Cerebellar nuclear complex (tissue), 1 donor: ENCODE measurements at places on chromosomes 13 and 19.

DNA sequence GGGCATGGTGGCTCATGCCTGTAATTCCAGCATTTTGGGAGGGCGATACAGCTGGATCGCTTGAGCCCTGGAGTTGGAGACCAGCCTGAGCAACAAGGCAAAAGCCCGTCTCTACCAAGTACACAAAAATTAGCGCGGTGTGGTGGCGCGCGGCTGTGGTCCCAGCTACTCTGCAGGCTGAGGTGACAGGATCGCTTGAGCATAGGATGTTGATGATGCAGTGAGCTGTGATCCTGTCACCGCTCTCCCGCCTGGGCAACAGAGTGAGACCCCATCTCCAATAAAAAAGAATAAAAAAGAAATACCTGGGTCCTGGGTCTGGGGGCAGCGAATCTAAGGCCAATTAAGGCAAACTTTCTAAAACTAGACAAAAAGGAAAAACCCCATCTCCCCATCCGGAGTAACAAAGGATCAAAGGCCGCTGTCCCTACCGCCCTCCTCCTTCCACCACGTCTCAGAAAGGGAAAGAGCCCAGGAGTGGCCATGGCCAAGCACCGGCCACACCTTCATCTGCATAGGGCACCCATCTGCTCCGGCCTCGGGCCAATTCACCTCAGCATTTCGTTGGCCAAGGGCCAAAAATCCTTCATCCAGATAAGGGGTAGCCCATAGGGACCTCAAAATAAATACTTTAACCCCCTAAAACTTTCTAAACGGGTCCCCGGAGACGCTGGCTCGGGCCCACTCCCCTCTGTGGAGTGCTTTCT is 851 bp downstream of the ZNF320 start:
- DNase-seq: no peak

DNA sequence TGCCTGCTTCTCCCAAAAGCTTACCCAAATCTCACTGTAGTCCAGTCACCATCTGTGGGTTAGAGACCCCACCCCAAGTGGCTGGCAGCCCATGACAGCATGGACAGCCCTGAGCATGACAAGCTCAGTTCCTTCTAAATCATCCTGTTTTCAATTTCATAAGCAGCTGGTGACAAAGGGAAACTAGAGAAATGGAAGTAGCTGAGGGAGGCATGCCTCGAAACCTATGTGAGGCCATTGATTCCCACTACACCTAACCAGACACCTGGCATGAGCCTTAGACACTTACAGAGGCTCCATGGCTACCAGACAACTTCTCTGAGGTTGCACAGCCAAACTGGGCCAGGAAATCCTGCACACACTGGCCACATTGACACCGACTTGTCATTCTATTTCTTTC is 56.2 kb downstream of the ABCC4 start:
- no peak for DNase-seq

DNA sequence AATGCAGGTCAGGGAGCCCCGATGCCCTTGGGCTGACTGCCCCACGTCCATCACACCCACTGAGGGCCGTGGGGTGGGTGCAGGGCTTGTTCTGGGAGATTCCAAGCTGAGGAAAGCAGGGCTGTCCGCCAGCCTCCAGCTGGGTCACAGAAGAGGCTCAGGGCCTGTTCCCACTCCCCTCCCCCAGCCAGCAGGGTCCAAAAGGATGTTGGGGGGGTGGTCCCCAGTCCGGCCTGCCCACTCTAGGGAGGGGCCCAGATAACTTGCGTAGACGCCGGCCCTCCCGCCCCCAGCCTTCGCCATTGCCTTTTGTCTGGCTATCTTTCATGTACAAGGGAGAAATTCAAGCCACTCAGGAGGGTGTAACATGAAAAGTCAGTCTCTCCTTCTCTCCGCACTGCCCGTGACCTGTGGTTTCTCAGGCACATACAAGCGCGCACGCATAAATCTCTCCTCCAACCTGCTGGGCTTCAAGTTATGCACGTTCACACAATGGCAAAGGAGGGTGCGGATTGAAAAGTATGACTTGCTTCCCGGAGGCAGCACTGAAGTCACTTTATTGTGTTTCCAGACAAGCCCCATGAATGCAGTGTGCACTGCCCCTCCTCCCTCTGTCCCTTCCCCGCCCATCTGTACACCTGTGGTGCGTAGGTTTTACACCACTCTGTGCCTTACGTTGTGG is 20.2 kb downstream of the CARM1 start:
- DNase-seq: no peak

DNA sequence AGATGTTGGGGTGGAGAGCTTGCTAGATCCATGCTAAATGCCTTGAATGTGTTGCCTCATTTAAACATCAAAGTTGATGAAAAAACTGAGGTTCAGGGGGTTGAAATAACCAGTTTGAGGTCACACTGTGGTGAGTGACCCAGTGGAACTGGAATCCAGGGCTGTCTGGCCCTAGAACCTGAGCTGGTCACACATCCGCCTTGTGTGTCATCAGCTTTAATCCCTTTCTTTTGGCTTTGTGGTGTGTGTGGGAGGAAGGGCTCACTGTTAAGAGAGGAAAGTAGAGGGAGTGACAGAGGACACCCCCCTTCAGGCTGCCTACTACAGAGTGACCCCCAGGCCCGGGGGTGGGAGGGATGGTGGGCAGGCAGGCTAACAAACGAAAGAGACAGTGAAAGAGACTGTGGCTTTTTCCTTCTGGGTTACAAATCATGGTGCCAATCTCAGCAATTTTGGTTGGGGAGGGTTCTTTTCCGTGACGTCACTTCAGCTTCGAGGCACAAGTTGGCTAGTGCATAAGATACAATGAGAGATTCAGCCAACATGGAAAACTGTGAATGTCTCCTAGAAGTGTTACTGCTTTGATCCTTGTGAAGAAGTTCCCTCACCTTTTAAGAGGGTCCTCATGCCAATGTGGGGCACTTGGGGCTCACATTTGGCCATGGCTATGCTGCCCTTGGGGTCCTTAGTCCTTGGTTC is 164.9 kb downstream of the DLEU7 start:
- no peak for DNase-seq

- DNase-seq: no peak
Observed at GRCh38 chr13:106487129-106487528, 48.3 kb downstream of the EFNB2 start.

- DNase-seq: no peak
Observed at GRCh38 chr13:25584087-25584486, 212.3 kb downstream of the ATP8A2 start.

DNA sequence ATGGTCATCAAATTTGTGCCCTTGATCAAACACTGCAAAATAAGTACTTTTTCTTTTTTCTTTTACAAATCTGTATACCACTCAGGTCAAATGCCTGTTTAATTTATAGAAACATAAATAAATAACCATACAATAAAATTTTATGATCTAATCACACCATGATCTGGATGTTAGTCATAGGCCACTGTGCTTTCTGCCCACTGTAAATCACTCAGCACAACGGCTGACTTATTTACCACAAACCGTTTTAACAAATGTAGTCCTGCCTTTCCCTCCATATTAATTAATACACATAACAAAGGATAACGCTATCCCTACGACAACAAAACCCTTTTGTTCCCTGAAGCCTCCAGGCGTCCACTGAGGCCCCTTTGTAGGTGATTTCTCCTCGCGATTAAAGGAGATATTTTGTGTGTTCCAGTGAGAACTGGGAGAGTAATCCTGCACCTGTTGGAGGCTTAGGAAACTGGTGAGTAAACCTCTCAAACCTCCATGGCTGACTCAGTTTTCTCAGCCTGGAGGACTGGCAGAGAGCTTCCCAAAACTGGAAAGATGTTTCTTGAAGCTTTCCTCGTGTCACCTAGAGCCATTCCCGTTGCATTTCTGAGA is 477.1 kb upstream of the SGCG start:
- no peak for DNase-seq

DNA sequence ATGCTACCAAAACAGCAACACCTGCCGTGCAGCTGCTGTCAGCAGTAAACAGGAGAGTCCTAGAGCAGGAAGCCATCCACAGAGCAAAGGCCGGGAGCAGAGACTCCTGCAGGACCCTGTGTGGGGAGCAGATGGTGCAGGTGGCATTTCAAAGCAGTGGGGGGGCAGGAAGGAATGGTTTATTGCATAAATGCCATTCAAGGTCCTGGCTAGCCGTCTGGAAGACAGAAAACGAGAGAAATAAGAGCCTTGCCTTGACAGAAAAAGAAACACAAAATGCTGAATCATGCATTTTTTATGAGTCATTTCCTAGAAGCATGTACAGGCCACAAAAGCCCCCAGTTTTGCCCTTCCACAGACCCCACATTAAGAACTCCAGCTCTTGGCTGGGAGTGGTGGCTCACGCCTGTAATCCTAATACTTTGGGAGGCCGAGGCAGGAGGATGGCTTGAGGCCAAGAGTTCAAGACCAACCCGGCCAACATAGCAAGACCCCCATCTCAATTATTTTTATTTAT is 5.4 kb downstream of the RSPH6A start:
- DNase-seq: no peak

DNA sequence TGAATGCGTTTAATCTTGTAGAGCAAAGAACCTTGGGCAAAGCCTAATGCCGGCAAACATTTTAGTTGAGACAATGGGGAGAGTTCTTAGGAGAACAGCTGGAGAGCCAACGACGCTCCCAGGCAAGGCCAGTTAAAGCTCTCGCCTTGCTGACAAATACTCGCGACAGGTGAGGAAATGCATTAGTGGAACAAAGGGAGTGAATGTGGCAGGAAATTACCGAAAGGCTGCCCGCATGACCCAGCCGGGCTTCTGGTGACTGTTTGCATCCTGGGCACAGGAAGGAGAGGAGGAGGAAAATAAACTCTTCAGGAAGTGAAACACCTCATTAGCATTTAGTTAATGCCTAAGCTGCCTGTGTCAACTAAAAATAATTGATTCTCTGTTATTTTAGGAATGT is 74.6 kb downstream of the SHISA2 start:
- no peak for DNase-seq

GRCh38 chr13:72521940-72522661 is 205.3 kb downstream of the MZT1 start:
- DNase-seq: no peak

GRCh38 chr19:10431943-10432735 is 11.8 kb downstream of the PDE4A start:
- DNase-seq: no peak

GRCh38 chr19:52603558-52604207 is 33.6 kb downstream of the ZNF701 start:
- no peak for DNase-seq

DNA sequence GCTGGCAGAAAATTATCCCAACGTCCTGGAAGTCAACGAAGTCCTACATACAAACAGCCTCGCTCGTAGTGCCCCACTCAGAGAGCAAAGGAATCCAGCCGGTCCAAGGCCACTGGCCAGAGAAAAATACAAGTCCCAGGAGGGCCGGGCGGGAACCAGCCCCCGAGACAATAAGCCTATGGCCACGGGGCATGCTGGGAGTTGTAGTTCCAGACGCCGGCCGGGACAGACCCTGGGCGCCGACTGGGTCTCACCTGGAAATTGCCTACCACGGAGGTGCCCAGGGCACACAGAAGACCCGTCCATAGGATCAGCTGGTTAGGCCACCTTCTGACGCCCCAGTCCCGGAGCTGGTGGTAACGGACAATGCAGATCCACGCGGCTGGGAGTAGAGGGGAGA is 5.4 kb downstream of the TMEM150B start:
- no peak for DNase-seq

- DNase-seq: no peak
Observed at GRCh38 chr13:34608331-34608730, 333.7 kb upstream of the NBEA start.

GRCh38 chr19:5321851-5322681 is 18.5 kb downstream of the PTPRS start:
- DNase-seq: no peak

GRCh38 chr19:24074720-24075454 is 12.1 kb upstream of the ZNF254 start:
- no peak for DNase-seq

DNA sequence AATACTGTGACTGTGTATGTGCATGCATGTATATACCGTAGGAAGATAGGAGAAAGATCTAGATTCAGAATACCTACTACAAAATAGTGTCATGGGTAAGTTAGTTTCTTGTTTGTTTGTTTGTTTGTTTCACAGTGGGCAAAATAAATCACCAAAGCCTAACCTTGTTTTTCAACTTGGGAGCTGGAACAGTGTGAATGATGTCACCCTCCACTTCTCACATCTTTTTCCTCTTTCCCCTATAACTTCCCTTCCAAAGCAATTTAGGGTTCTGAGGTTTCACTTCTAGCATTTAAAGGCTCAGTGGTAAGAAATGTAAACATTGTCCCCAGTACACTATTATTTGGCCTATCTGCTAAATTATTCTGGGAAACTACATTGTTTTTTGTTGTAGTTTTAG is 5.4 kb downstream of the KCTD4 start:
- DNase-seq: no peak

DNA sequence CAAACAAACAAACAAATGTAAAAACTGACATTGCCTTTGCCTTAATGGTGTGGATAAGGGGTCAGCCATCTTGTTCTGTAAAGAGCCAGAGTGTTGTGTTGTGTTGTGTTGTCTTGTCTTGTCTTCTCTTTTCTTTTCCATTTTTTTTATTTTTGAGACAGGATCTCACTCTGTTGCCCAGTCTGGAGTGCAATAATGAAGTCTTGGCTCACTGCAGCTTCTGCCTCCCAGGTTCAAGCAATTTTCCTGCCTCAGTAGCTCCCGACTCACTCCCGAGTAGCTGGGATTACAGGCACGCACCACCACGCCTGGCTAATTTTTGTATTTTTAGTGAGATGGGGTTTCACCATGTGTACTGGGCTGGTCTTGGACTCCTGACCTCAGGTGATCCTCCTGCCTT is 27.8 kb downstream of the TIMM13 start:
- DNase-seq: no peak

DNA sequence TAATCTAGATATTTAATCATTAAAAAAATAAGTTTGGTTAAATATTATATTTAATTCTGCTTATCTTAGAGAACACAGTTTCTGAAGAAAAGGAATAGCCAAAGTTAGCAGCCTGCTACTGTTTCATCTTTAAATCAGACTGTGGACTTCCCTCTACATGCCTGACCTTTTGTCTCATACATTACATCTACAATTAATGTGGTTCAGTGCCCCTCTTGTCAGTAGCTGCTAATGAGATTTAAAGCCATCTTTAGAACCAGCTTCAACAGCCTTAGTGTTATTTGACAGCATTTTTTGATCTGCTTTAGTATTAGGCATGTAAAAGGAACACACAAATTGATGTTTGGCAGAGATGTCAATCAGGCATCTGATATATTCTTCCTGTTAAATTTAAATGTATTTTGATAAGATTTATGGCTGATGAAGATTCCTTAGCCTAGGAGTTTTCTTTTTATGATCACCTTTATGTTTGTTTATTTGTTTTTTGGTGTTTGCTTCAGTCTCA is 1925.8 kb upstream of the PRR20A start:
- no peak for DNase-seq

GRCh38 chr13:20192158-20192835 is 441 bp downstream of the GJB2 start:
- DNase-seq: no peak

DNA sequence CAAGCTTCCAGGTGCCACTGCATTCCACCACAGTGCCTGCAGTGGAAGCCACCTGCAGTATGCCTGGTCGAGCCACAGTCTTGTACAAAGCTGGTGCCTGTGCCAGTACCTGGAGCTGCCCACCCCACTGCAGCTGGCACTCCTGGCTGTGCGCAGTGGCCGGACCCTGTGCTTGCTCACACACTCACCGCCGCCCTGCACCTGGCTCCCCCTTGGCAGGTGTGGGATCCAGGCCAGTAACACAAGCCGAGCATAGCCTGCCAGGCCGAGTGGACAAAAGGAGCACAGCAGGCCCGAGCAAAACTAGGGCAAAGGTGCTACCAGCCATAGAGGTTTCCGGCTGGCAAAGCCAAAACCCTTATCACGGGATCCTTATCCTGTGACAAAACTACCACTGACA is 18.5 kb downstream of the UGGT2 start:
- DNase-seq: no peak

- peak; percentile 19 for DNase-seq
Observed at GRCh38 chr19:33063356-33063752, 1.3 kb downstream of the RHPN2 start.
